ENCODE measurements at places on chromosomes 2 and 18. TPM values are rescaled to one million over a fixed set of nuclear protein-coding genes. Genes with fewer than 3 reads are reported as not detected.

CYP26B1 gene
- polyA plus RNA-seq, result 13.8 TPM

REG1B gene
- polyA plus RNA-seq, result not detected

DNA sequence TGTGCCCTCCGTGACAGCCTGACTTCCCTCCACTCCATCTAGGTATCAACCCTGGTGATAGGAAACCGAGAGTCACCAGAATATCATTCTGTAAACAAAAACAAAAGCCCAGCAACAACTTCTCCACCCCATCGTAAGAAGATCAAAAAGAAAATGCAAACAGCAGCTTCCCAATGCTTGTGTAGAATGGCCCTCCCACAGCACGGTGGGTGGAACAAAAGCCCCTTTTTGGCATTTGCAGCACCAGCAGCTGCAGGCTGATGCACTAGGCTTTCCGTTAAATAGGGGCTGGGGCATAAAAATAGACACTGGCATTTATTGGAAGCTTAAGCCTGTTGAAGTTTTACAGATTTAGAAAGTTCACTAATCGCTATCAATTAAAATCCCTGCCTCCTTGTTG lies 513.0 kb downstream of the GALR1 start:
- no peak for DNase-seq

DNA sequence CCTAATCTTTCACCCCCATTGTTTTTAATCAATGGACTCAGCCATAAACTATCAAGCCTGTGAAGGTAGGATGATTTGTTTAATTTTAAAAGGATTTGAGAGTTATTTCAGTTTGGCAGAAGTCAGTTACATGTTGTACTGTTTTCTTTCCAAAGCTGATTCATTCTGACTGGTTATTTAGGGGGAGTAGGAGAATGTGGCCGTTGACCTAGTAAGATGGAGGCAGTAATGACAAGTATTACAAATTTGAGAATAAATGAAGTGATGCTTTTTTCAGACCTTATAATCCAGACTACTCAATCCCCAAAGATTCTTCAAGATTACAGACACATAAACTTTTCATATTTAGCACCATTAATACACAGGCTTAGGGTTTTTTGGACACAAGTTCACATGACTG lies 4.3 kb downstream of the EPHA4 start:
- DNase-seq, result no peak

DNA sequence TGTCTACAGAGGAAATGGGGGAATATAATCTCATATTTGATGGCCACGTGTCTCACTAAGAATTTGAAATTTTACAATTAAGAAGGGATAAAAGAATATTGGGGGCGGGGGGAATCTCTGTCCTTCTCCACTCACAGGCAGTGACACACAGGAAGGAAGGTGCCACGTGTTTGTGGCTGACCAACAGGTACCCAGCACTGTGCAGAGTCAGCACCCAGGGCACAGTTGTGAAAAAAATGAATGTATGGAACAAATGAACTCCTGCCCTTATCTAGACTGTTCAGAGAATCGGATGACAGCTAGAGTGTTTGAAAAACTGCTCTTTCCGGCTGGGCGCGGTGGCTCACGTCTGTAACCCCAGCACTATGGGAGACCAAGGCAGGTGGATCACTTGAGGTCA lies 317.0 kb upstream of the MYT1L start:
- DNase-seq, result no peak

GRCh38 chr2:82893190-82893589 lies 1565.9 kb downstream of the SUCLG1 start:
- no peak for DNase-seq

GRCh38 chr2:219459460-219460311 lies 25.0 kb downstream of the SPEG start:
- no peak for DNase-seq

DNA sequence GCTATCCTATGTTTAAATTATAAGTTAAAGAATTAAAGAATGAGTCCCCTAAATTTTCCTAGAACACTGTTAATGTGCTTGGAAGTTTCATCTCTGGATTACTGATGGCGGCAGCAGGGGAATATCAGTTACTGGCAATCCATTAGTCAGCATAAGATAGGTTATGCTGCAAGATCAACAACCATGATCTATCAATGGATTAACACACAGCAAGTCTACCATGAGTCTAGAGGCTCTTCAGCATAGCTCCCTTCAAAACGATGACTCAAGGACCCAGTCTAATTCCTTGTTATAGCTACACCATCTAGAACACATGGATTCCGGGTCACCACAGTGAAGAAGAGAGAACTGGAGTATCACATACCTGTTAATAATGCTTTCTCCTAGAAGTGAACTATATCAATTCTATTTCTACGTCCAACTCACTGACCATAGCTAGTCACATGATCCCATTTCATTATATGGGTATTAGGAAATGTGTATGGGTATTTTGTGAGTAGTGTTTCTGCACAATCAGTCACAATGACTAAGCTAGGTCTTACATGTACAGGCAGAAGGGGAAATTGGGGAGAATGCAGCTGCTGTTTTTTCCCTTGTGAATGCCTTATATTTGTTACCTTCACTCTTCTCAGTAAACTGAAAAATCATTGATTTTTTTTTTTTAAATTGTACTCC lies 108.3 kb upstream of the MAPRE2 start:
- no peak for DNase-seq

GRCh38 chr18:76678248-76678647 lies 144.1 kb upstream of the ZNF236 start:
- DNase-seq, result no peak

Data from left kidney (tissue), 8 donors.